Upper lobe of right lung (tissue), 1 donor: ENCODE measurements at places on chromosomes 13 and 19. TPM values are rescaled to one million over a fixed set of nuclear protein-coding genes. Genes with fewer than 3 reads are reported as not detected.

The LSM4 gene
- 76.9 TPM for total RNA-seq

DNA sequence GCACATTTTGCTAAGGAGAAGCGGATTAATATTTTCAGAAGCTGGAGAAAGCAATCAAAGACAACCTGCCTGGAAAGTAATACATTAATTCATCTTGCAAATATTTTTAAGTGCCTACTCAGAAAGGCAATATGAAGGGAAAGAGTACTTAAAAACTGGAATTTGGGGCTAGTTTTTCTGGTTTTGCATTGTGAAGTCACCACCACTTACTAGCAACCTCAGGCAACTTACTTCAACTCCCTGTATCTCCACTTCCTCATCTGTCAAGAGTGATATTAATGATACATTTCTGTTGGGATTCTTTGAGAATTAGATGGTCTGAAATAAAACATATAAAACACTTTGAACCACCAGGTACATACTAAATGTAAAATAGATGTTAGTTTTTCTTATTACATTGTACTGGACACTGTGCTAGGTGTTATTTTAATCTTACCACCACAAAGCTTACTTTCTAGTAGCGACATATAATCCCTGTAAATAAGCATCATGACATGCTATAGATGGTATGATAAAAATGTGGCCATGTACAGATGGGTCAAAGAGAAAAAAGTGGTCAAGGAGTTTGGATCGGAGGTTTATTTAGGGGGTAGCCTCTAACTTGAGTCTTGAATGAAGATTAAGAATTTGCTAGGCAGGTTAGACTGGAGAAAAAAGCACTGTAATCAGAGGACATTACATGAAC, 101.2 kb downstream of the SPRY2 start:
- H3K4me1 ChIP-seq = peaks cover 9% of the 10 kb centered on the region
- no peaks in the 10 kb centered on the region for H3K36me3 ChIP-seq
- no peaks in the 10 kb centered on the region for H3K27me3 ChIP-seq
- H3K4me3 ChIP-seq = no peak overlapping the region

GRCh38 chr13:94419925-94420305, 59.6 kb downstream of the DCT start:
- H3K4me3 ChIP-seq = no peak overlapping the region
- H3K27me3 ChIP-seq = no peaks in the 10 kb centered on the region
- no peaks in the 10 kb centered on the region for H3K4me1 ChIP-seq
- no peaks in the 10 kb centered on the region for H3K36me3 ChIP-seq
- DNase-seq = no peak
- H3K27ac ChIP-seq = no peak overlapping the region

- H3K4me1 ChIP-seq = no peaks in the 10 kb centered on the region
- H3K4me3 ChIP-seq = no peak overlapping the region
- no peaks in the 10 kb centered on the region for H3K36me3 ChIP-seq
- DNase-seq = no peak
- H3K27ac ChIP-seq = no peak overlapping the region
- no peaks in the 10 kb centered on the region for H3K27me3 ChIP-seq
Observed at GRCh38 chr13:37741536-37741935, 128.0 kb downstream of the TRPC4 start.

DNA sequence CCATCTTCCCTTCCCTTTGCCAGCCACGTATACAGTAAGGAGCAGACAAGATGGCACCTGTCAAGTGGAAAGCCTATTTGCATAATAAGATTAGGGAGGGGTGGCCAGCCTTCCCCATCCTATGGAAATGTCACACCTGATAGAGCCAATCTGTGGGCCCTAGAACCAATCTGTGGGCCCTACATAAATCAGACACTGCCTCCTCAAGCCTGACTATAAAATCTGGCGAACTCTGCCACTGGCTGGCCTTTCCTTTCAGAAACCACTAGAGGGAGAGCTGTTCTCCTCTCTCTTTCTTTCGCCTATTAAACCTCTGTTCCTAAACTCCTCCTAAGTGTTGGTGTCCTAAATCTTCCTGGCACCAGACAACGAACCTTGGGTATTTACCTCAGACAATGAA, 231.5 kb upstream of the KLHL1 start:
- H3K27me3 ChIP-seq = no peaks in the 10 kb centered on the region
- no peak overlapping the region for H3K27ac ChIP-seq
- no peak overlapping the region for H3K4me3 ChIP-seq
- no peaks in the 10 kb centered on the region for H3K36me3 ChIP-seq
